Activated naive CD8-positive, alpha-beta T cell treated with anti-CD3 and anti-CD28 coated beads, Interleukin-2, amount 10 ng/mL, durations not matched to agents 7 days and 5 days (primary cell): ENCODE measurements at places on chromosomes 3 and 15.

DNA sequence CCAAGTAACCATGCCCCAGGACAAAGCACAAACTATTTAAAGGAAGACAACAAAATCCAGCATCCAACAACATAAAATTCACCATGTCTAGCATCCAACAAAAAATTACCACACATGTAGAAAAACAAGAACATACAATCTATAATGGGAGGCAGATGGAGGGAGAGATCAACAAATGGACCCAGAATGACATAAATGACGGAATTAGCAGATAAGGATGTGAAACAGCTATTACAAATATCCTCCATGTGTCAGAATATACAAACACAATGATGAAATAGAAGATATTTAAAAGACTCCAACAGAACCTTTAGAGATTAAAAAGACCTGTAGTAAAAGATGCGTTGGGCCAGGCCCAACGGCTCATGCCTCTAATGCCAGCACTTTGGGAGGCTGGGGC, 10.8 kb downstream of the LYSMD4 start:
- no peak for DNase-seq

GRCh38 chr3:128398586-128398985, 68.1 kb downstream of the DNAJB8 start:
- no peak for DNase-seq

GRCh38 chr15:78033864-78034263, 43.6 kb downstream of the TBC1D2B start:
- no peak for DNase-seq

- no peak for DNase-seq
These were observed 55.5 kb downstream of the DLG1 start for GRCh38 chr3:197242784-197243432.

- no peak for DNase-seq
These were observed 273.1 kb downstream of the FOXP1 start for GRCh38 chr3:71310359-71310979.

DNA sequence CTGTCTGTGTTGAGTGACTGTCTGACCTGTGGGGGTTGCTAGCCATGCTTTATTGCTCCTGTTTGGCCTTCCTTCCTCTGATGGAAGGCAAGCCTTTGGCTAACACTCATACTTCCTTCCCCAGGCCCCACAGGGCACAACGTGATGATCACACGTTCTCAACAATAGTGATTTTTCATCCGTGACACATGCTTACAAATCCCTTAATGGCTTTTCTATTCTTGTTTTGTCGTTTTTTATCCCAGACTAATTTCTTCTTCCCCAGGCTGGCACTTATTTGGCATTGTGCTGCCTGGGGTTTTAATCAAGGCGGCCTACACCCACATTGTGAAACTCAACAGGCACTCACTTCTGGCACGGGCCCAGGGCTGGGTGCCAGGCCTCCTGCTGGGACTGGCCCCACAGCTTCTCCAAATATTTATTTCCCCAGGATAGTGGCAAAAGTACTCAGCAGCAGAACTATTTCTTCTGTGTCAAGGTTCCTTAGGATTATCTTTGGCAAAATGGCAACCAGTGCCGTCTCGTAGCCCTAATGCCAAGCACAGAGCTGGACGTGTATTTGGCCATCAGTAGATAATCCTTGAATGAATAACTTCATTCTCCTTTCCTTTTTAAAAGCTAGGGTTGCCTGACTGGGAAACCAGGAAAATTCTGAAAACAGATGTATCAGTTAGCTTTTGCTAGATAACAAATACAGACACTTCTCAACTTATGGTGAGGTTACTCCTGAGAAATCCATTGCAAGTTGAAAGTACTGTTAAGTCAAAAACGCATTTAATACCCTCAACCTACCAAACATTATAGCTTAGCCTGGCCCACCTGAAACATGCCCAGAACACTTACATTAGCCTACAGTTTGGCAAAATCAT, 30.6 kb downstream of the CMTM7 start:
- DNase-seq: no peak

- no peak for DNase-seq
These were observed 39.8 kb downstream of the UBE2E1 start for GRCh38 chr3:23845326-23846216.

DNA sequence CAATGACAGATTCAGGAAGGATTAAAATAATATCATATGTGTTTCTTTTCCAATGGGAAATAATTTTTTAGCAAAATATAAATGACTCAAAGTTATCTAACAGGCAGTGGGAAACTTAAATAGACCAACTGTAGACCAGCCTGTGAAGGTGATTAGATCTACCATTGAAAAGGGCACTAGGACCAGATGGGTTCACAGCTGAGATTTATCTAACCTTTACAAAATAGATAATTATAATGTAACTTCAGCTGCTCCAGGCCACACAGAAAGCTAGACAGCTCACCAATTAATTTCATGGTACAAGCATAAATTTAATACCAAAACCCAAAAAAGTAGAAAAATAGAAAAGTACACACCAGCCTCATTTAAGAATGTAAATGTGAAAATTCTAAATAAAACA, 240.4 kb upstream of the MRPL3 start:
- no peak for DNase-seq
